ENCODE measurements at places on chromosomes 6 and 20.

DNA sequence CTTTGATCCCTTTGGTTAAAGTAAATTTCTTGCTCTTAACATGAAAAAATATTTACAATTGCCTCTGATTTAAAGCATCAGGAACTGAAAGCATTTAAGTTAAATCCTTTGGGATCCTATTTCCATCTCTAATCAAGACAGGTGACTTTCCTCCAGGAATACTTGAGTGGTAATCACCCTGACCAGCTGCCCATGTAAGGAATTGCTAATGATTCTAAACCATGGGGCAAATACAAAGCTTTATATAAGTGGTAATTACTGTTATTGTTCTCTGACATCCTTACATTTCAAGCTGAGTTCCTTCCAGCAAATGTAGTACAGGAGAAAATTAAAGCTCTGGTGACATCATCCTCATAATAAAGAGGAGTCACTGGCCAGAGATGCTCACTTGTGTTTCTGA, 100.6 kb downstream of the CRYBG1 start:
- no peak for DNase-seq

- DNase-seq = no peak
These were observed 9.7 kb upstream of the EDN1 start for GRCh38 chr6:12280458-12280857.

- DNase-seq = peak; percentile 40
These were observed 897 bp downstream of the CHD6 start for GRCh38 chr20:41617059-41617901.

- DNase-seq = no peak
These were observed 179.8 kb downstream of the CLIC5 start for GRCh38 chr6:45835721-45836437.

DNA sequence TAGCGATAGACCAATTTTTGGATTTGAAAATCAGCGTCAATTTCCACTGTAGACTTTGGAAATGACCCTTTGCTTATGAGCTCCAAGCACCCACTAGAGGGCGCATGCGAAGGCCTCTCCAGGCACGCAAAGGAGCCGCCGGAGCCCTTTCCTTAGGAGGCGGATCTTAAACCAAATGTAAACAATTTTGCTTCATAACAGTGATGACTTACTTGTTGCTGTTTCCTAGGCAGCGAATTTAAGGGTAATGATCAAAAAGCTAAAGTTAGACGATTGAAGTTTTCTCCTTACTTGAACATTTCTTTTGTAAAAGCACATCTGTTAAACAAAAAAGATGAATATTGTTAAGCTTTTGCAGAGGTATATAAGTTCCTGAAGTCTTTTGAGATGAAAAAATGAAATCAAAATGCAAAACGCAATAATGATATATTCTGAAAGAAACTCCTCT, 29.2 kb upstream of the EXOC2 start:
- peak; percentile 53 for DNase-seq

DNA sequence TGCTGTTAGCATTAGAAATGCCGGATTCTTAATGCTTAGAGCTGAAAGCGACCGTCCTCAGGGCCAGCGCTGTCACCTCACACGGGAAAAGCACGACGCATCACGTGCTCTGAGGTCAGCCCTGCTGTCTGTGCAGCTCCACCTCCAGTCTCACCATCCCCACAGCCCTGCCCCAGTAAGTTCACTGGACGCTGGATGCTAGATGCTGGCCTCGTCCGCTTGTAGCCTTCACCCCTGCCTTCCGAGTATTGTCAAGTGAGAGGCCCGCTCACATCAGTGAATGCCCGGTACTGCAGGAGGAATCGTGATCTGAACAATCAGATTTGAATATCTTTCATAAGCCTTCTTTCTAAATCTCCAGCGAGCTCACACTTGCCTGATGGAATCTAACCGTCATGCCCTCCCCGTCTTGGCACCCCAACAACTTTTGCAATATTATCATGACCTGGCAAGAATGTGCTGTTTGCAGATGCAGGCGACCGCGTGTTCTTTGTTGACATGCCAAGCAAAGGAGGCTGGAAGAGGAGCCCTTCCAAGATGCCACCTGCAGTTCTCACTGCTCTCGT, 64.9 kb downstream of the DLL1 start:
- peak; percentile 88 for DNase-seq

DNA sequence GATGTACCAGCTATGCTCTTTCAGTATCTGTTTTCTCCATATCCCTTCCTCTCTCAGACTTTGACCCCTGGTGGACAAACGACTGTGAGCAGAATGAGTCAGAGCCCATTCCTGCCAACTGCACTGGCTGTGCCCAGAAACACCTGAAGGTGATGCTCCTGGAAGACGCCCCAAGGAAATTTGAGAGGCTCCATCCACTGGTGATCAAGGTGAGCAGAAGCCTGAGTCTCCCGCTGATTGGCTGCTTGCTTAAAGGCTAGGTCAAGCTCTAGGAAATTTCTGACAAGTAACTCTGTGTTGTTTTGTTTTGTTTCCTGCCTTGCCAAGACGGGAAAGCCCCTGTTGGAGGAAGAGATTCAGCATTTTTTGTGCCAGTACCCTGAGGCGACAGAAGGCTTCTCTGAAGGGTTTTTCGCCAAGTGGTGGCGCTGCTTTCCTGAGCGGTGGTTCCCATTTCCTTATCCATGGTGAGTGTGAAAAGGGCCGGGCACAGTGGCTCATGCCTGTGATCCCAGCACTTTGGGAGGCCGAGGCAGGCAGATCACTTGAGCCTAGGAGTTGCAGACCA, 28.6 kb downstream of the C6orf89 start:
- no peak for DNase-seq

DNA sequence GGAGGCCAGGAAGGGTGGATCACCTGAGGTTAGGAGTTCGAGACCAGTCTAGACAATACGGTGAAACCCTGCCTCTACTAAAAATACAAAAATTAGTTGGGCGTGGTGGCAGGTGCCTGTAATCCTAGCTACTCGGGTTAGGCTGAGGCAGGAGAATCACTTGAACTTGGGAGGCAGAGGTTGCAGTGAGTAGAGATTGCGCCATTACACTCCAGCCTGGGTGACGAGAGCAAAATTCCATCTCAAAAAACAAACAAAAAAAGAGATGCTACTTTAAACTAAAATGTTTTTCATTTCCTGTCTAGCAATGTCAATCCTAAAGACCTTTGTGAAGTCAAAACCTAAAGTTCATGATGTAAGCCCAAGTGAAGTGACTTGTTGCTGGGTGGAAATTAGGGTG, 12.9 kb downstream of the DSN1 start:
- DNase-seq = no peak

- peak; percentile 15 for DNase-seq
These were observed 90.2 kb upstream of the TOX2 start for GRCh38 chr20:43824309-43825050.

DNA sequence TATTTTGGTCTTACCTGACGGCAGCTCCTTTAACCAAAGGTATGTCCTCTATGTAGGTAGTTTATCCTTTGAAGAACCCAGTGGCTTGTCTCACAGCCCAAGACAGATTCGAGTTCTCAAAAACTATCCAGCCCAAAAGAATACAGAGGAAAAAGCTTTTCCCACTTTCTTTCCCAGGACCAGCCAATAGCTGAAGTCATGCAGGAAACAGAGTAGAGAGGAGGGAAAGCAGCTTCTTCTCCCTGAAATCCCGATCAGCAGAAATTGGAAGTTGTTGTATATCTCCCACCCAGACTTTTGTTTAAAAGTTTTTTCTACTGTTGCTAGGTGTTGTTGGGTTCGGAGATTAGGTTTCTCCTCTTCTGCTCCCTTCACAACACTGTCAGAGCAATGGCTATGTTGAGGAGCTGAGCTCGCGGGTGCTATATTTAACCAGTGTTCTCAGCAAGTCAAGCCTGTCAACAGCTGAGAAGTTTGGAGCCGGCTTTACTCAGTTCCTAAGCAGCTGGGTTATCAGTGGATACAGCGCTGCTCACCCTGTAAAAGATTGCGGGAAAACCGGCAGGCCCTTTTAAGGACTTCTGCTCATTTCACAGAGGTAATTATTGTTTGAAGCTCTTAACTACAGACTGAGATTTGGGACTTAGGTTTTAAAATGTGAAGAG, at the start of gene FILIP1:
FILIP1 (minus strand) TSS at position 401 of the 665 bp plus-strand sequence. CDS start 78,828 bp downstream, outside the sequence.
- no peak for DNase-seq

- no peak for DNase-seq
These were observed 14.0 kb downstream of the NUDT3 start for GRCh38 chr6:34378470-34378869.

DNA sequence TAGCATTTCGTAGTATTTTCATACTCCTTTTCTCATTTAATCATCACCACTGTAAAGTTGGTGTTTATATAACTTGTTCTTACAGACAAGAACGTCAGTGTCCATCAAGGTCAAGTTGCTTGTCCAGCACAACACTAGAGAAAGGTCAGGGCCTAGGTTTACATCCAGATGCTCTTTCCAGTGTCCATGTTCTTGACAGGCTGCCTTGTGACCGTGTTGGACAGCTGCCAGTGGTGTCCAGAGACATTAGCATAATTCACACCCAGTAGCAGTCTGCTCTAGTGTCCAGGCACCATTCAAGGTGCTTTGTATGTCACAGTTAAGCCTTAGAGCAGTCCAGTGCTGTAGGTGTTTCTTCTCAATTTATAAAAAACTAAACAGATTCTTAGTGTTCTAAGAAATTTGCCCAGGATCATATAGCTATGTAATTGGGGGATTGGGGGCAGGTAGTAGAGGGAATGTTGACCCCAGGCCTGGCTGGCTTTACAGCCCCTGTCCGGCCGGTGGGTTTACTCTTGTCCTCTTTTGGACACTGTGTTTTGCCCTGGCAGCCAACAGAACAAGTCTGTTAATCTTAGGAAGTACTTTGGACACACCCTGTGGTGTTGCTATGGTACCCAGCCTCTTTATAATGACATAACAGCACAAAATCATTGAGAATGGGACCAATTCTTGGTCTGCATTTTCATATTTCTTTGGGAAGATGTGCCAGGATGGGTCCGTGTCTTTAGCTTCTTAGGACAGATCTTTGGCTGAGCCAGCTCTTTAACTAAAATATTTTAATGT, 8.0 kb downstream of the STK35 start:
- DNase-seq = no peak

- no peak for DNase-seq
These were observed 3.2 kb upstream of the EEF1A2 start for GRCh38 chr20:63501818-63502670.

DNA sequence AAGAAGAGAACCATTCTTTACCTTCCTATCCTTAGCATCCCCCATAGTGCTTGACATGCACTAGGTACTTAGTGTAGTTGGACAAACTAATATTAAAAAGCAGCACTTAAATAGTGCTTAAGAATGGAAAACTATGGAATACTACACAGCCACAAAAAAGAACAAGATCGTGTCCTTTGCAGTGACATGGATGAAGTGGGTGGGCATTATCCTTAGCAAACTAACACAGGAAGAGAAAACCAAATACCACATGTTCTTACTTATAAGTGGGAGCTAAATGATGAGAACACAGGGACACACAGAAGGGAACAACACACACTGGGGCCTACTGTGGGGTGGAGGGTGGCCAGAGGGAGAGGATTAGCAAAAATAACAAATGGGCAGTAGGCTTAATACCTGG, 66.8 kb downstream of the EPHA7 start:
- DNase-seq = no peak

DNA sequence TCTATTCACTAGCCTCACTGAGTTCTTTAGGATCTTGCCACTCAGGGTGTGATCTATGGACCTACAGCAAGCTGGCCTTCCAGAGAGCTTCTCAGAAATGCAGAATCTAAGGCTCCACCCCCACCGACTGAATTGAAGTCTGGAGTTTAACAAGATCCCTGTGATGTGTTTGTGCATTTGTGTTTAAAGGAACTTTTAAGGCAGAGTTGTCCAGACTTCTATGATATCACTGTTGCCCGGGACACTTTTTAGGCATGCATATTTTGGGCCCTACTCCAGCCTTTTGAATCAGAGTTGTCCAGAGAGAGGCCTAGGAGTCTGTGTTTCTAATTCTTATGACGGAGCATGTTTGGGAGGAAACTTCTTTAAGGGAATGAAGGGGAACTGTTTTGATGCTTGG, 232.3 kb downstream of the QKI start:
- no peak for DNase-seq

GRCh38 chr6:105372142-105372848, 30.6 kb downstream of the PREP start:
- no peak for DNase-seq

- no peak for DNase-seq
These were observed 6.7 kb downstream of the SRXN1 start for GRCh38 chr20:646107-646867.

Data from pancreas (tissue), 10 donors.